ENCODE measurements at places on chromosomes 7 and 10.

- no peak for DNase-seq
These were observed 31.1 kb upstream of the RET start for GRCh38 chr10:43045631-43046287.

- no peak for DNase-seq
These were observed 45.6 kb upstream of the ENO4 start for GRCh38 chr10:116803451-116804249.

DNA sequence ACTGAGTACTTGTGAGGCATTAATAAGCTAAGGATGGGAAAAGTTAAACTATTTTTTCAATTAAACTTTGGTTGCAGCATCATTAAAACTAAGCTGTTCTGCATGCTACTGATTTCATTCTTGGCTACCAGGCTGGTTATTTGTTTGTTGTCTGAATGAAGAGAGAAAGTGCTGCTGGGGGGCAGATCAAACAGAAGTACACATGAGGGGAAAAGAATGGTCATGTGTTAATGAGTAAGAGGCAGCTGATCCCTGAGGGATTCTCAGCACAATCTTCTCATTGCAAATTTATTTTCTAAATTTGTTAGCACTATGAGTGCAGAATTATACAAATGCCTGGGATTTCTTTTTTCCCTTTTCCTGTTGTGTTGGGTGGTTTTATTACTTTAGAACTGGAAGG lies 213.2 kb upstream of the HPS1 start:
- no peak for DNase-seq

DNA sequence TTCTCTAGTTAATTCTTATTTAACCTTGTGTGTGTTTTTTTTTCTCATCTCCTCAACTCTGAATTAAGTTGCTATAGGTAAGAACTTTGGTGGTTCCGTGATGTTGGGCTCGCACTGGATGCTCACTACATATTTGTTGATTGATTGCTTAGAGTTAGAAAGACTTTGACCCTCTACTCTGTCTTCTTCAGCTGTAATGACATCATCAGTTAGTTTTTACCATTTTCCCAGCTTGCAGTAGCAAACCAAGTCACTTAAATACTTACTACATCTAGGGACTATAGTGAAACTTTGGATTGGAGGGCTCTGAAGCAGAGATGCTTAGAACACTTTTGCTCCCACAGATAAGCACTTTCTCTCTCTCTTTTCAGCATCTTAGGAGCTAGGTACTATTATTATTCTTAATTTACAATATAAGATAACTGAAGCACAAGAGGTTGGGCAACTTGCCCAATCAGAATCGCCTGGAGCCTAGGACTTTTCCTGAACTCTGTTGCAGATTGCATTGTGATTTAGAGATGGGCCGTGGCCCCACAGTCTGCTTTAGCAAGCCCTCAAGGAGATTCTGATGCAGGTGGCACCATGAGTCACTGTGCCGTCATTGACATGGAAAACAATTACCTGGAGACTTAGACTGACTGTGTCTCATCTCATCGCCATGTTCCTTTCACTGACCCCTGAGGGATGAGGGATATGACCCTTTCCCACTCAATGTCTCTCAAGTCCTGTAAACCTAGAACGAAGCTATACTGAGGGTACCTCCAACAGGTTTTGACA lies 471.9 kb upstream of the PODXL start:
- no peak for DNase-seq

- no peak for DNase-seq
These were observed at the start of gene ANTXRL for GRCh38 chr10:46286991-46287693. TSS of gene ANTXRL (plus strand) at chr10:46286997. CDS start at chr10:46287263, 266 bp downstream.

- no peak for DNase-seq
These were observed 95.4 kb downstream of the ZRANB1 start for GRCh38 chr10:125037145-125037877.

All from cortex of kidney (tissue), 1 donor.